ENCODE measurements at places on chromosomes 1 and 21. TPM values are rescaled to one million over a fixed set of nuclear protein-coding genes. Genes with fewer than 3 reads are reported as not detected.

Gene UQCRH
- 409 TPM for total RNA-seq

Gene FASLG
- total RNA-seq, result 0.67 TPM

Gene PTAFR
- total RNA-seq, result 0.05 TPM

Gene RPE65
- not detected for total RNA-seq

Gene SMAP2
- 390 TPM for total RNA-seq

Gene C1orf232
- not detected for total RNA-seq

Gene SLC35A3
- total RNA-seq, result 13.8 TPM

Gene IRF6
- 0.64 TPM for total RNA-seq

Gene SLC30A2
- total RNA-seq, result not detected

Gene C1orf56
- 0.57 TPM for total RNA-seq

Gene MEX3A
- 0.36 TPM for total RNA-seq

GRCh38 chr1:70143048-70143659 is 62.2 kb downstream of the LRRC40 start:
- no peak overlapping the region for H3K27ac ChIP-seq
- peaks cover 7% of the 10 kb centered on the region for H3K36me3 ChIP-seq
- no peak for DNase-seq
- H3K27me3 ChIP-seq, result no peaks in the 10 kb centered on the region

GRCh38 chr1:88001460-88001859 is 672.8 kb downstream of the LMO4 start:
- no peak for DNase-seq
- no peaks in the 10 kb centered on the region for H3K36me3 ChIP-seq
- no peak overlapping the region for H3K4me3 ChIP-seq

DNA sequence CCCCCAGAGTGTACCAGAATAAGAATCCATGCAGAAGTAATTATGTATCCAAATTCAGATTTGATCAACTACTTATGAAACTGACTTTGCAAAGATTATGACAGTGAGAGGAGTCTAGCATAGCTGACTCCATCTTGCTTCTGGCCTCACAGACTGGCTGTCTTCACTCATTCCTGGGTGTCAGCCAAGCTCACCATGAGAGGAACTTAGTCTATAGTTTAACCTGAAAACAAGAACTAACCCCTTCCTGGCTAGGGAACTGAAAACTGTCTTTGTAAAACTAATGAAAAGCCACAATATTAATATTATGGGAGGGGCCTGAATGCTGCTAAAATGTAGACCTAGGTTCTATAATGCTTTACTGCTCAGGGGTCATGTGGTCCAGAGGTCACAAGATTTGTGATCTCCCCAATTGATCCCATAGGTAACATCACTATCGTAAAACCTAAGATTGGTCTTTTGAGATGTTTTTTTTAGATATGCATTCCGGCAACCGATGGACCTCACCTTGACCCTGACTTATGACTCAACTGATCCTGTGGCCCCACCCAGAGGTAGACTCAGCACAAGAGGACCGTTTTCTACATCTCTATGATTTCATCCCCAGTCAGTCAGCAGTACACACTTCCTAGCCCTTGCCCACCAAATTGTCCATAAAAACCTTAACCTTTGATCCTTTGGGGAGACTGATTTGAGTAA is 55.2 kb downstream of the ATP1B1 start:
- no peaks in the 10 kb centered on the region for H3K27me3 ChIP-seq
- no peak overlapping the region for H3K4me3 ChIP-seq
- no peak for DNase-seq
- H3K4me1 ChIP-seq, result peaks cover 5% of the 10 kb centered on the region
- H3K27ac ChIP-seq, result no peak overlapping the region
- H3K36me3 ChIP-seq, result no peaks in the 10 kb centered on the region

GRCh38 chr1:27430903-27431600 is 38.6 kb downstream of the GPR3 start:
- peaks cover 84% of the 10 kb centered on the region for H3K4me1 ChIP-seq
- peak; percentile 41 for DNase-seq
- H3K27ac ChIP-seq, result peak overlapping the region; percentile 76
- no peaks in the 10 kb centered on the region for H3K27me3 ChIP-seq

DNA sequence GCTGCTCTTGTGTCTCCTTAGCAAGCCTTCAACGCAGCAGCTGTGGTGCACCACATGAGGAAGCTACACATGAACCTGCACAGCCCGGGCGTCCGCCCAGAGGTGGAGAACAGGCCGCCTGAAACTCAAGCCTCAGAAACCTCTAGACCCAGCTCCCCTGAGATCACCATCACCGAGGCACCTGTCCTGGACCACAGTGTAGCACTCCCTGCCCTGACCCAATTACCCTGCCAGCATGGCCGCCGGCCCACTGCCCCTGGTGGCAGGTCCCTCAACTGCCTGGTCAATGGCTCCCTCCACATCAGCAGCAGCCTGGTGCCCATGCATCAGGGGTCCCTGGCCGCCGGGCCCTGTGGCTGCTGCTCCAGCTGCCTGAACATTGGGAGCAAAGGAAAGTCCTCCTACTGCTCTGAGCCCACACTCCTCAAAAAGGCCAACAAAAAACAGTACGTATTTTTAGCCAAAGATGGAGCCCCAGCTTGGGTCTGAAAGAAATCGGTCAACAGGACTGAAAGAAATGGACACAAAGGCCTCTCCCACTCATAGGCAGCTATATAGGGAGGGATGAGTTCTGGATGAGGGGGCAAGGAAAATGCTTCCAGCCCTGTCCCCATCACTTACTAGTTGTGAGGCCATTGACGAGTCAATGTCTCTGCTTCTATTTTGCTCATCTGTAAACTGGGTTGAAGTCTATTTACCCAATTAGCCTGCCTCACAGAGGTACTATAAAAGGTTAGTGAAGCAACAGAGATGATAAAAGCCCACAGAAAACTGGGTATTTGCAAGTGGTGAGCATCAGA is 28.5 kb downstream of the CAMK1G start:
- H3K4me1 ChIP-seq, result peaks cover 4% of the 10 kb centered on the region
- no peaks in the 10 kb centered on the region for H3K27me3 ChIP-seq
- H3K36me3 ChIP-seq, result peaks cover 3% of the 10 kb centered on the region
- DNase-seq, result no peak
- no peak overlapping the region for H3K27ac ChIP-seq

GRCh38 chr21:41447356-41447755 is 21.3 kb downstream of the MX1 start:
- no peak overlapping the region for H3K27ac ChIP-seq
- DNase-seq, result no peak
- peaks cover 55% of the 10 kb centered on the region for H3K36me3 ChIP-seq
- H3K4me3 ChIP-seq, result no peak overlapping the region
- H3K4me1 ChIP-seq, result no peaks in the 10 kb centered on the region

GRCh38 chr1:57512386-57512785 is 88.5 kb upstream of the DAB1 start:
- H3K4me1 ChIP-seq, result no peaks in the 10 kb centered on the region
- H3K36me3 ChIP-seq, result no peaks in the 10 kb centered on the region
- H3K27ac ChIP-seq, result no peak overlapping the region
- DNase-seq, result no peak

- peaks cover 28% of the 10 kb centered on the region for H3K36me3 ChIP-seq
- no peak for DNase-seq
- H3K27ac ChIP-seq, result no peak overlapping the region
- no peaks in the 10 kb centered on the region for H3K27me3 ChIP-seq
These were observed 22.7 kb upstream of the SLFNL1 start for GRCh38 chr1:41044187-41044586.

DNA sequence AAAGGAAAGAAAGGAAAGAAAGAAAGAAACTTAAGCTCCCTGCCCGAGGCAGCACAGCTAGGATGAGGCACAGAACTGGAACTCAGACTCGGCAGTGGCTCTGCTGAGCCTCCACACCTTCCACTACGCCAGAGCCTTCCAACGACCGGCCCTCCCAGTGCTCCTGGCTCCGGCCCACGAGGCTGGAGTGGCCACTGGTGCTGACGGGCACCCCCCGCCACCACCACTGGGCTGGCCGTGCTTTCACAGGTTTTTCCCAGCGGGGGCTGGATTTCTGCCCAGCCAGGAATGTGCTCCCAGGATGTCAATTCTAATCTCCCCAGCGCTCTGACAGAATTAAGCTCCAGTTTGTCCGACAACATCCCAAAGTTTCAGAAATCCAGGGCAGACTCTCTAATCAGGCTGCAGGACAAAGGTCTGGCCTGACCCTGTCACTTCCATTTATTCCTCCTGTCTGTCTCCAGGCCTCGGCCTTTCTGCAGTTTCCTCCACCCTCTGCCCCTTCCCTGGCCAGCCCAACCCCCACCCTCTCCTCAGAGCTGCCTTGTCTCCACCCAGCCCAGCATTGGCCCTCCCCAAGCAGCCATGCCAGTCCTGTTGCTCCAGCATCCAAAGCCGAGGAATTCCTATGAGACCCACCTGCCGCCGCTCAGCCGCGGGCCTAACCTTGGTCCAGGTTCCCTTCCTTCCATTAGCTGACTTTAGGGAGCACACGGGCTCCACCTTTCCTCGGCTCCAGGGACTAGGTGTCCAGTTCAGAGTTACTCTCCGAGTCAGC is 81.9 kb downstream of the CASZ1 start:
- H3K27me3 ChIP-seq, result peaks cover 1% of the 10 kb centered on the region
- no peak for DNase-seq
- no peaks in the 10 kb centered on the region for H3K36me3 ChIP-seq

GRCh38 chr1:44603718-44604117 is 70.6 kb downstream of the TMEM53 start:
- no peak overlapping the region for H3K4me3 ChIP-seq
- no peak overlapping the region for H3K27ac ChIP-seq
- no peak for DNase-seq

DNA sequence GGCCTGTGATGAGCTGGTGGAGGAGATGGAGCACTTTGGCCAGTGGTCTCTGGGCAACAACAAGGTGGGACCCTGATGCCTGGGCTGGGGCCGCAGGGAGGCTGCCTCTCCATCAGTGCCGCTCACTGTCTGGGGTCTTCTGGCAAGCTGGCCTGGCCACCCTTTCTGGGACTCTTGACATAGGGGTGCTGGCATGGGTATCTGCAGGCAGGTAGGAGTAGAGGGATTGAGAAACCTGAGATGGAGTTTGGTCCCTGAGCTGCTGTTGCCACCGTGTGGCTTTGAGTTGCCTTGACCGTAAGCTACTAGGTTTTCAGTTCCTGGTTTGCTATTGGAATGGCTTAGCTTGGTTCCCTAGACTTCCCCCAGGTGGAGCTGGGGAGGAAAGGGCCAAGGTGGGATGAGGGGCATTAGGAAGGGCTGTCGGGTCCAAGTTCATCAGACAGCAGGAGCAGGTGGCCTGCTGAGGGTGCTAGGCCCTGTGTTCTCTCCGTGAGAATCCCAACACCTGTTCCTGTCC is 13.2 kb upstream of the MFN2 start:
- H3K4me3 ChIP-seq, result no peak overlapping the region
- no peak for DNase-seq
- no peaks in the 10 kb centered on the region for H3K27me3 ChIP-seq

DNA sequence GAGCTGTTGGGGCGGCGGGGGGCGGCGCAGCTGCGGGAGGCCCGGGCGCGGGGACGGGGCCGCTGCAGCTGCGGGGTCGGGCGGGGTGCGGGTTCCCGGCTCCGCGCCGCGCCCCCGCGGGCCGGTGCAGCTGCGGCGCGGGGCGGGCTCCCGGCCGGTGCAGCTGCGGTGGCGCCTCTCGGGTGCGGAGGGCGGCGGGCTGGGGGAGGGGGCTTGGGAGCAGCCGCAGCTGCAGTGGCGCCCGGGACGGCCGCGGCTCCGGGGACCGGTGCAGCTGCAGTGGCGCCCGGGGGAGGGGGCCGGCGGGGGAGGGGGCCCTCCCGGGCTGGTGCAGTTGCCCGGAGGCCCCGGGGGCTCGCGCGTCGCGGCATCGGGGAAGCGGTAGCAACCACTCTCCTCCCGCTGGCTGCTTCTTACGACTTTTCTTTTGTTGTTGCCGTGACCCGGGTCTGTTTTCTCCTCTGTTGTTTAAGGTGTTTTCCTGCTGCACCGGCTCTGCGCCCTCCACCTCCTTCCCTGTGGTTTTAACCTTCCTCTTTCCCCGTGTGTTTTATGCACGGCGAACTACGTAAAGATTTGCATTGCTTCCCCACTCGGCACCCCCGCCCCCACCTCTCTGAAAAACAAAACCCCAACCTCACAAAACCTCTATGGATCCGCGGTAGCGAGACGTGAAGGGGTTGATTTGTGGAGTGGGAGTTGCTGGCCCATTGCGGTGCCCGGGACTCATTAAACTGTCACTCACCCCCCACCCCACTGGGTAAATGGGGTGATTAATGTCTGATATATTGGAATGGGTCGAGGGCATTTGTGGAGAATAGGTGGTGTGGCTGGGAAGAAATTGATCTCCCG is 1.7 kb upstream of the ZBTB18 start:
- peak overlapping the region; percentile 94 for H3K4me3 ChIP-seq
- peaks cover 2% of the 10 kb centered on the region for H3K36me3 ChIP-seq
- peak overlapping the region; percentile 84 for H3K27ac ChIP-seq

GRCh38 chr1:230790026-230790425 is 42.8 kb downstream of the CAPN9 start:
- peaks cover 6% of the 10 kb centered on the region for H3K27me3 ChIP-seq
- no peaks in the 10 kb centered on the region for H3K4me1 ChIP-seq
- no peaks in the 10 kb centered on the region for H3K36me3 ChIP-seq
- H3K4me3 ChIP-seq, result no peak overlapping the region

- no peaks in the 10 kb centered on the region for H3K27me3 ChIP-seq
- H3K4me3 ChIP-seq, result no peak overlapping the region
- no peak overlapping the region for H3K27ac ChIP-seq
- H3K4me1 ChIP-seq, result no peaks in the 10 kb centered on the region
- H3K36me3 ChIP-seq, result no peaks in the 10 kb centered on the region
- no peak for DNase-seq
These were observed 15.6 kb upstream of the C21orf91 start for GRCh38 chr21:17834639-17835354.

- no peaks in the 10 kb centered on the region for H3K36me3 ChIP-seq
- no peak overlapping the region for H3K4me3 ChIP-seq
- peaks cover 35% of the 10 kb centered on the region for H3K27me3 ChIP-seq
- H3K27ac ChIP-seq, result no peak overlapping the region
- no peak for DNase-seq
These were observed 19.4 kb downstream of the TRIM67 start for GRCh38 chr1:231181271-231181670.

DNA sequence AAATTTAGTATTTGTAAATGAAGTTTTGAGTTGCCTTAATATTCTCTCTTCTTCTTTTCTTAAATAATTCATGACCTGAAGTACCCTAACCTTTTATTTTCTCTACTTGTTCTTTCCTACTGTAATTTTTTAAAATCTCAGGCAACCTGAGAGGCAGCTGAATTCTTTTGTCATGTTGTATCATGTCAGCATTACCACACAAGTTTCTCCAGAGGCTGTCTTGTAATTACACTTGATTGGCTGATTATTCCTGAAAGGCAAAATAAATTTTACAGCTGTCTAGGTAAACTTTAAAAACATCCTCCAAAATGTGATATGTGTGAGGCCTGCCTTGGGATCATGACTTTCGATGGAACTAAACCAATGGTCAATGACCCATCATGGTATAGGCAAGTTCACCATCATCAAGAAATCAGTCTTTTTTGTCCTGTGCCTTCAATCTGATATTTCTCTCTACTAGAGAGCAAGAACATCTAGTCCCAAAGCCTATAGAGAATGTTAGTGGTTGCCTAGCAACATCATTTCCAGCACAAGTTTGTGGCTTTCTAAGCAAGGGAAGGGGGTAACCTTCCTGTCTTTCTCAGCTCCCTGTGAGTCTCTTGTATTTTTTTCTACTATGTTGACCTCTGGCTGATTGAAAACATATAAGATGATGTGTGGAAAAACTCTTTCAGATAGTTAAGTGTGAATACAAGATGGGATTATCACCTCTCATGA is 115.5 kb downstream of the GABPA start:
- no peaks in the 10 kb centered on the region for H3K27me3 ChIP-seq
- no peaks in the 10 kb centered on the region for H3K4me1 ChIP-seq
- H3K4me3 ChIP-seq, result no peak overlapping the region
